ENCODE measurements at places on chromosomes 13 and 19.
A peak's percentile ranks its signal among the peaks of the same experiment; 100 is the strongest.

DNA sequence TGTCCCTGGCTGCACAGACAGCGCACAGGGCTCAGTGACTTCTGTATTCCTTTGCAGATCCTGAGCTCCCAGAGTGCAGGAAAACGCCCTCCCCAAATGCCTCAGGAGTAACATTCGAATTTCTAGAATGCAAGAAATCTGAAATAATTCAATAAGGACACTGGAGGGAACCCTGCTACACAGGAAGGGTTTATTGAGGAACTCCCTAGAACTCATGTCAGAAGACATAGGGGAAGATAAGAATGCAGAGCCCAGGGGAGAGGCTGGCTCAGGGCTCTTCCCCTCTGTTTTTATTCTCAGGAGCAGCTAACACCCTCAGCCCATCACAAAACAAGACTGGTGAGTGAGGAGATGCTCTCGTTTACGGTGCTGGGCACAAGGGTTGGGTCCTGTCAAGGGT is 6.8 kb downstream of the LILRA1 start:
- no peak for DNase-seq

- no peak for DNase-seq
These were observed 50.1 kb downstream of the NLRP12 start for GRCh38 chr19:53773999-53774398.

GRCh38 chr13:47437406-47437805 is 540.6 kb upstream of the HTR2A start:
- DNase-seq, result no peak

- no peak for DNase-seq
These were observed 48.5 kb upstream of the KATNAL1 start for GRCh38 chr13:30355839-30356238.

- peak; percentile 83 for DNase-seq
These were observed at the start of gene PVR for GRCh38 chr19:44643605-44644401. Gene PVR, plus strand, starts transcription at chr19:44643910. Its CDS starts 187 bp downstream, at chr19:44644097.

GRCh38 chr13:91399189-91400062 is 1.0 kb downstream of the GPC5 start:
- DNase-seq, result no peak

DNA sequence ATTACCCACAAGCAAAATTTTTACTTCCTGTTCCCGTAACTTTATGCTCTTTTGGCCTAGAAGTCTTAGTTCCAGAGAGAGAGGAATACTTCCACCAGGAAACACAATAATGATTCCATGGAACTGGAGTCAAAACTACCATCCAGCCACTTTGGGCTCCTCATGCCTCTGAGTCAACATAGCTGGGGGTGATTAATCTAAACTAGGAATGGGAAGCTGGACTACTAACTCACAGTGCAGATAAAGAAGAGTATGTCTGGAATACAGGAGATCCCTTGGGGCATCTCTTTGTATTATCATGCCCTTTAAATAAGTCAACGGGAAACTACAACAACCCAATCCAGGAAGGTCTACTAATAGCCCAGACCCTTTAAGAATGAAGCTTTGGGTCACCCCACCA is 8.9 kb upstream of the ELF1 start:
- no peak for DNase-seq

GRCh38 chr13:30796631-30797601 is 61.6 kb downstream of the ALOX5AP start:
- DNase-seq, result no peak

DNA sequence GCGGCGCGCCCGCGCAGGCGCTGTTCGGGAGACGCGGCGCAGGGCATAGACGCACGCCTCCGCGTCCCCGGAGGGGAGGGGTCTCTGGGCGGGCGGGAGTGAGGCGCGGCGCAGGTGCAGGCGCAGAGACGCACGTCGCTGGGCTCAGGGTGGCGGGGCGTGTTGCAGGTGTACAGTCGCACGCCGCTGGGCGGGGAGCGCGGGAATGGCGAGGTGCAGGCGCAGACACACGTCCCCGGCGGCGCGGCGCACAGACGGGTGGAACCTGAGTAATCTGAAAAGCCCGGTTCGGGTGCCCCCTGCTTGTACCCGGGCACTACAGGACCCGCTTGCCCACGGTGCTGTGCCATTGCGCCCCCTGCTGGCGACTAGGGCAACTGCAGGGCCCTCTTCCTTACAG is 44.7 kb downstream of the PLPP2 start:
- no peak for DNase-seq

DNA sequence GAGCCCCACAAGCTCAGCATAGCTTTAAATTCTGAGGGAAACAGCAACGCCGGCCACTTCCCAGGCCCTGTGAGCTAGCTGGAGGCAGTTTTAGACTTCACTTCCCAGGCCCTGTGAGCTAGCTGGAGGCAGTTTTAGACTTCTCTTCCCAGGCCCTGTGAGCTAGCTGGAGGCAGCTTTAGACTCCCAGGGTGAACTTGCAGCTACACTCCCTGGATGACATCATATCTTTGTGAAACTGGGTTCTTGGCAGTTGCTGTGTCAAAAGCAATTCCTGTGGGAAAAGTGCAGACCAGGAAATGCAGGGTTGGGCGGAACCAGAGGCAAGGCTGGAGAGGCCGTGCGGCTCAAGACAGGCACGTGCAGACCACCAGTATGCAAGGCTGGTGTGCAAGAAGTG is 12.7 kb downstream of the SOX1 start:
- DNase-seq, result peak; percentile 19

DNA sequence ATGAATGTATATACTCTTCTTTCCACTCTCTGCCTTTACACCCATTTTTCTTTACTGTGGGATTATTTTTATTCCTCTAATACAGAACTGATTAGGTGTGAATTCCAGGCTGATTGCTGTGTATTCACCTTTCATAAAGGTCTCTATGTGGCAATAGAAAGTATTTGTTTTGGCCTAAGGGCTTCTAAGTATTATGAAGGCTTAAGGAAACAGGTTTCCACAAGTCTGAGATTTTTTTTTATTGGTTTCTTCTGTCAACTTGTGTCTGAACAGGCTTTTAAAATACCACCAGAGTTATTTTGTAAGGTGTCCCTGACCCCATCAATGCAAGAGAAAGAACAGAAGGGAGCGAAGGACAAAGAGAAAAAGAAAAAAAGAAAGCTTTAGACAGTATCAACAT is 1102.0 kb upstream of the SPRY2 start:
- no peak for DNase-seq

Measured in NCI-H146 (cell line).